DMS153 (cell line): ENCODE measurements at places on chromosomes 5 and 9.

GRCh38 chr9:112809351-112809848 lies 58.8 kb downstream of the SNX30 start:
- DNase-seq = no peak

DNA sequence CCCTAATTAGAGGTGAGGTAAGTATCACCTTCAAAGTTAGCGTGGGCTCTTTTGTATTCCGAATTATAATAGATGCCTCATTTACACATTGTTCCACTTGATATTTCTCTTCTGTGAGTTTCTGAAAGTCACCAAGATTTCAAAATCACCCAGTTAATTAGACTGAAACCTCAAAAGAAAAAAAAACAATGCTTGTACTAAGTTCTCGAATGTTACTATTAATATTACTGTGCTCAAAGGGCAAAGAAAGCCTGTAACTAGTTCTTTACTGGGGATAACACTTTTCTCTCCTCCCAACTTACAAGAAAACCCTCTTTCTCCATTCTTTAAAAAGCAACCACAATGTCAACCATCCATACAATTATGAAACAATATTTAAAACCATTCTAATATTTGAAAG lies 98.5 kb downstream of the STRBP start:
- DNase-seq = no peak

- DNase-seq = no peak
Measured at GRCh38 chr5:1701216-1701864, 98.3 kb downstream of the MRPL36 start.

DNA sequence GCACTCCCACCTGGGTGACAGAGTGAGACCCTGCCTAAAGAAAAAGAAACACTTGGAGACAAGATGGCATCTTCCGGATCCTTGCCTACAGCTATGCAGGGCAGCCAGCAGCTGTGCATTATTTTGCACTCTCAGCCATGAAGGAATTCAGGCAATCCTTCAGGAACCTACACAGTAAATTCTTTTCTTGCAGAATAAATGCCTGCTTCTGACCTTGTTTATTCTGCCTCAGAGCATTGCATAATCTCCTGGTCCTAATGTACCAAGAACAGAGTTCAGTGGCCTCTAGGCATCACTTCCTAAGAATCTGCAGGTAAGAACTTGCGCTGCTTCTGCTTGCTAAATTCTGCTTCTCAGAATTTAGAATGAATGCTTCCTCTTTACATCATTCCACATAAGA lies 16.8 kb downstream of the GLDC start:
- no peak for DNase-seq

GRCh38 chr9:98410185-98410697 lies 154.8 kb upstream of the TBC1D2 start:
- no peak for DNase-seq

DNA sequence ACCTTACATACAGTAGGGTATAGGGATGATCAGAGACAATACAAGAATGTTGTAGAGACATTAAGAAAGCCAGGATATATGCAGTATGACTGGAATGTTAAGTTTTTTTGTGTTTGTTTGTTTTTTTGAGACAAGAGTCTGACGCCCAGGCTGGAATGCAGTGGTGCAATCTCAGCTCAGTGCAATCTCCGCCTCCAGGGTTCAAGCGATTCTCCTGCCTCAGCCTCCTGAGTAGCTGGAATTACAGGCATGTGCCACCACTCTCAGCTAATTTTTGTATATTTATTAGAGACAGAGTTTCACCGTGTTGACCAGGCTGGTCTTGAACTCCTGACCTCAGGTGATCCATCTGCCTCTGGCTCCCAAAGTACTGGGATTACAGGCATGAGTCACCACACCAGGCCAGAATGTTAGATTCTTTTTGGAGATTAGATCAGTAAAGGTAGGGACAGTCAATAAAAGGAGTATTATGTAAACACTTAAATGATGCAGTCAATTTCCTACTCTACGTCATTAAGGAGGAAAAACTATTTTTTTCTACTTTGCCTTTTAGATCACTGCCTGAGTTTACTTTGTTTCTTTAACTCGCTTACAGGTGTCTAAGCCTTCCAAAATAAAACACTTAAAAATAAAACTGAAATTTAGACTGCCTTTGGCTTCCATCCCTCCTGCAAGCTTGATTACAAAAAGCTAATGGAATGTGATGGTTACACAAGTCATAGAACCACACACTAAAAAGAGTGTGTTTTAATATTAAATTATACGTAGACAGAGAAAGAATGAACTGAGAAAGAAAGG lies 6.8 kb upstream of the HNRNPA0 start:
- DNase-seq = no peak

GRCh38 chr9:134834217-134834956 lies 46.2 kb upstream of the FCN2 start:
- no peak for DNase-seq

GRCh38 chr5:4662756-4663155 lies 477.4 kb upstream of the ADAMTS16 start:
- no peak for DNase-seq

DNA sequence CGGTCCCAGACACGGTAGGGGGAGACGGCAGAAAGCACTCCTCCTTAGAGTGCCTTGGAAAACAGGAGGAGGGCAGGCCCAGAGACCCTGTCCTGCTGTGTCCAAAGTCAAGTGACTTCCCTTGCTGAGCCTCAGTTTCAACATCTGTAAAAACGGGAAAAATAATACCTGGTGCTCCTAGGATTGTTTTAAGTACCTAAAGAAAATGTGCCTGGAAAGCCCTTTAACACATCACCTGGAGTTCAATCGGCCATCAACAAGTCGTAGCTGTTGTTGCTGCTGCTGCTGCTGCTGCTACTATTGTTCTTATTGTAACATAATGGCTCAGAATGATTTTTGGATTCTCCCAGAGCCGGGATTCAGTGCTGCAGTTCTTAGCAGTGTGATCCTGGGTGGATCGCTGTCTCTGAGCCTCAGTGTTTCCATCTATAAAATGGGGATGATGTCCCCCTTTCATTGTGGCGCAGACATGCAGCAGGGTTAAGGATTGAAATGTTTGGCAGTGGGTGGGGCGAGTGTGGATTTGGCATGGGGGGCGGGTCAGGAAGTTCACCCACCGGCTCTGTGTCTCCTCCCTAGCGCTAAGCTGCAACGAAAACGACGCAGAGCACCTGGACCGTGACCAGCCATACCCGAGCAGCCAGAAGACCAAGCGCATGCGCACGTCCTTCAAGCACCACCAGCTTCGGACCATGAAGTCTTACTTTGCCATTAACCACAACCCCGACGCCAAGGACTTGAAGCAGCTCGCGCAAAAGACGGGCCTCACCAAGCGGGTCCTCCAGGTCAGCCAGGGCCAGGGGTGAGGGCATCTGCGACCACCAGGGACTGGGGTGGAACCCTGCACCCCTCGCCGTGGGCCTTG lies 9.2 kb downstream of the LHX2 start:
- DNase-seq = no peak
